ENCODE measurements at places on chromosomes 16 and 17.

GRCh38 chr16:4450430-4450829 lies 24.0 kb downstream of the NMRAL1 start:
- DNase-seq: no peak

DNA sequence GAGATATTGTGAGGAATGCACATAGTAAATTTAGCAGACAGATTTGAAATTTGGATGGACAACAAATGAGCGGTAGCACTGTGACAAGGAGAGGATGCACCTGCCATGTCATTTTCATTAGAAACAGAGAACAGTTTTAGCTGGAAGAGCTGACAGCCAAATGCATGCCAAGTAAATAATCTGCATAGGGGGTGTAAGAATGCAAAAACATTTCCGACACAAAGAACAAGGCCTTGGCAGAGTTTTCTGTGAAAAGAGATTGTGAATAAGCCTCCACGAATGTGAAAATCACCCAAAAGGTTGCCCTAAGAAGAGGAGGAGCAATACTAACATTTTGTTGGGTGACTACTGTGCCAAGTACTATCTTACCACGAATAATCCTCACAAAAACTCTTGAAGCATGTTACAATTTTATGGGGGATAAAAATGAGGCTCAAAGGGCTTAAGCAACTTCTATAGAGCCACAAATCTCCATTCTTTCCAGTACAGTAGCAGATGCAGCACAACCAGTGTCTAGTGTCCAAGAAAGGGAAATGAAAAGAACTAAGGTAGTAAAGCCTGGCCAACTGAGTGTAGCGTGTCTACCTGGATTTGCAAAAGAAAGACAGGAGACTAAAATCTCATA lies 28.3 kb downstream of the TMEM100 start:
- no peak for DNase-seq

DNA sequence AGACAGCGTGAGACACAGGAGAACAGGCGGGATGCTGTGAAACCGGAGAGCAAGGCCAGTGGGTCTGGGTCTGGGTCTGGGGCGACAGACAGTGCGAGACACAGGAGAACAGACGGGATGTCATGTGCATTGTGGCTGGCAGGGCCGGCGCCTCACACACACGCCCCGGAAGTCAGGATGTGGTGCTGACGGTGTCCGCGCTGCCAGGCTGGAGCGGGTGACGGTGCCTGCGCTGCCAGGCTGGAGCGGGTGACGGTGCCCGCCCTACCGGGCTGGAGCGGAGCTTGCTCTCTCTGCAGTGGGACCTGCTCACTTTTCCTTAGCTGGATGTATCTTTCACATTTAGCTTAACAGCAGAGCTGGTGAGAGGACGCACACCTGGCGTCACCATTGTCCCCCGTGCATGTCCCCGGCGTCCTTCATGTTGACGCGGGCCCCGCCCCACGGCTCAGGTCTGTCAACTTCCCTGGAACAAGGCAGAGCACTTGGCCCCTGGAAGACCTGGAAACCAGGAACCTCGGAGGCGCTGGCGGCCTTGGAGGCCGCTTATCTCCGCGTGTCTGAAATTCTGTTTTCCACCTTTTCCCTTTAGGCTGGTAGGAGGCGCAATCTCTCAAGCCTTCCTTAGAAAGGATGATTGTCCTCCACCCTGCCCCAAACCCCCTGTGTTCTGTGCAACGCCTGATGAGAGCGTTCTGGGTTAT lies 43.0 kb upstream of the ZNF750 start:
- DNase-seq: no peak

- DNase-seq: no peak
Measured at GRCh38 chr17:82820278-82821251, 19.3 kb downstream of the ZNF750 start.

GRCh38 chr17:49914096-49914490 lies 54.9 kb upstream of the DLX4 start:
- no peak for DNase-seq

- DNase-seq: no peak
Measured at GRCh38 chr17:8372422-8372821, 4.1 kb downstream of the KRABD2 start.

DNA sequence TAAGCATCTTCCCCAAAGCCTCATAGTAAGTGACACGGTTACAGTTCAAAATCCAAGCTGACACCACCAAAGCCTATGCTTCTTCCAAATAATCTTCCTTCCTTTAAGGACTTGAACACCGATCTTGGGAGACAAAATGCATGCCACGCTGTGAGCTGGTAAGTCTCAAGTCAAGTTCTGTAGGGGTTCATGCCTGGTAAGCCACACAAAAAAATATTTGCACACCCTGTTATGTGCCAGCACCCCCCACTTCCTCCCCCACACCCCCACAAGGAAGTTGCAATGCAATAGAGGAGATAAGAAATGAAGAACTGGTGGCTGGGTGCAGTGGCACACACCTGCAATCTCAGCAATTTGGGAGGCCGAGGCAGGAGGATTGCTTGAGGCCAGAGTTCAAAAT lies 5.6 kb downstream of the NOG start:
- DNase-seq: no peak

DNA sequence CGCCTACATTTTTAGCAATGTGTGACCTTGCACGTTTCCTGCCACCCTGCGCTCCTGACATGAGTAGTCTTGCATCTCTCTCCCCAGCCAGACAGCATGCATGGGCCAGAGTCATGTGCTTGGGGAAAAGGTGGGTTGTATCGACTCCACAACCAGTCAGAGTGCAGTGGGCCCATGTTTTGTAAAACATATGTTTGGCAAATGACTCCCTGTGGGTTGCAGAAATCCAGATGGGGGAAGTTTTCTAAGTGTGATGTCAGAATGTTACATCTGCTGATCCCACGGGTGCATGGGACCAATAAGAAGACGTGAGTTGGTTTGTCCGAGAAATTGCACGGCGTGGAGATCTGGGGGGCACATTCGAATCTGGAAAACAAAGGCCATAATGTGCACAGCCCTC lies 147.1 kb downstream of the FOXL1 start:
- DNase-seq: no peak

Measured in epithelial cell of prostate (primary cell).